Glutamatergic neuron (in vitro differentiated cells): ENCODE measurements at places on chromosomes 16 and 17. TPM values are rescaled to one million over a fixed set of nuclear protein-coding genes. Genes with fewer than 3 reads are reported as not detected.

GRCh38 chr17:81385320-81386111, 9.7 kb upstream of the BAHCC1 start:
- DNase-seq, result no peak

DNA sequence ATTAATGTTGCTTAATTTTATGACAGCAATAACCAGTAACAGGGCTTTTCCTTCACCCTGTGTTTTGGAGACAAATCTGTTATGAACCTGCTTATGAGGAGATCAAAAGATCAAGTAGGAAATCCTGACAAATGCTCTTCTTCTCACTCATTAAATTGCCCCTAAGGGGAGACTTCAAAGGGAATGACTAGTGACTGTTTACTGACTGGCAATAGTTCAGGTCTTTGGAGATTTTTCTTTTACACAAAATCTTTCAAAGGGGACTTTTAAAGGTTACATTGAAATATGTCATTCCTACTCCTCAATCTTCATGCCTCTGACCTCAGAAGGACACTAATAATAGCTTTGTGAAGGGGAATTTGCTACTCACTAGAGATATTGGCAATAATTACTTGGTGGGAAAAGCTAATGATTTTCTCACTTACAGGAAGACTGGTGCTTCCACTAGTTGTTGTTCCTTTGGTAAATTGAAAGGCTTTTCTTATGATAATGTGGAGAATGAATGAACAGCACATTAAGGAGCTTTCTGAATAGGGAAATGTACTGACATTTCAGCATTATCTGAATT, 292.9 kb upstream of the CA10 start:
- no peak for DNase-seq

GRCh38 chr16:20347666-20348364, 4.7 kb downstream of the UMOD start:
- no peak for DNase-seq

The NUPR1 gene
- not detected for total RNA-seq

GRCh38 chr17:4948931-4949320, 596 bp upstream of the PFN1 start:
- DNase-seq, result peak; percentile 78

DNA sequence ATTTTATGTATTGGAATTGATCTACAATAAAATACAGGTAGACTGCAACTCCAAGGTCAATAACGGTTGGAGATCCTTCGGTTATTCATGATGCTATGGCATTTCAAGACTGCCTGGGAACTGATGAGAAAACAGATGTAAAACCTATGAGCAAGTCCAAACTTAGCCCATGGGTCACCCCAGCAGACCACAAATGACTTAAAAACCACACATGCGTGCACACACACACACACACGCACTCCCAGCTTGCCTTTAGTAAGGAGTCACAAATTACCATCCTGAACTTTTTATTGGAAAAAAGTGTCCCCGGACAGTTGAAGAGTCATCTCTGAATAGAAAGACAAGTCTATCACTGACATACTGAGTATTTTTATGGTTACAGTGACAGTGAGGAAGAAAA, 26.7 kb downstream of the TRIM25 start:
- DNase-seq, result no peak

The NHLRC4 gene
- 3.4 TPM for total RNA-seq

GRCh38 chr17:17512866-17513265, 16.7 kb upstream of the RASD1 start:
- DNase-seq, result no peak

- DNase-seq, result no peak
Measured at GRCh38 chr17:48254896-48255295, 147.3 kb downstream of the SNX11 start.

GRCh38 chr16:18037051-18037450, 299.5 kb downstream of the NPIPA8 start:
- DNase-seq, result no peak

The TMEM100 gene
- total RNA-seq, result 1.4 TPM
